HT-29 (cell line): ENCODE measurements at places on chromosomes 2 and 18.

- DNase-seq, result no peak
Observed at GRCh38 chr2:83860320-83860719, 598.8 kb downstream of the SUCLG1 start.

GRCh38 chr2:15732341-15733077 lies 140.8 kb downstream of the DDX1 start:
- no peak for DNase-seq

DNA sequence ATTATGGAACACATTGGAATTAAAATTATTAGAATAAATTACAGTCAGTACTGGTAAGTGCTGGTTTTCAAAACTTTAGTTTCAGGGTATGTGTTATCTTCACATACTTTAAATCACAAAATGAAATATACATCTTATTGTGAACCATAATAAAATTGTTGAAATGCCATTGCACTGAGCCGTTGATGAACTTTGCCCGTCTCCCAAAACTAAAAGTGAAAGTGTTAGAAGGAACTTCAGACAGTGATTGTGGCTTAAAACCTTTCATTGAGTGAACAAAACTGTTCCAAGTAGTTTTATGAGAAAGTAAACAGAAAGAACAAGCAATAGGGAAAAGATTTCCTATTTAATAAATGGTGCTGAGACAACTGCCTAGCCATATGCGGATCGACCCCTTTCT lies 811.6 kb downstream of the PLCL1 start:
- DNase-seq, result peak; percentile 43

- no peak for DNase-seq
Observed at GRCh38 chr2:20190170-20190569, 34.8 kb downstream of the SDC1 start.

DNA sequence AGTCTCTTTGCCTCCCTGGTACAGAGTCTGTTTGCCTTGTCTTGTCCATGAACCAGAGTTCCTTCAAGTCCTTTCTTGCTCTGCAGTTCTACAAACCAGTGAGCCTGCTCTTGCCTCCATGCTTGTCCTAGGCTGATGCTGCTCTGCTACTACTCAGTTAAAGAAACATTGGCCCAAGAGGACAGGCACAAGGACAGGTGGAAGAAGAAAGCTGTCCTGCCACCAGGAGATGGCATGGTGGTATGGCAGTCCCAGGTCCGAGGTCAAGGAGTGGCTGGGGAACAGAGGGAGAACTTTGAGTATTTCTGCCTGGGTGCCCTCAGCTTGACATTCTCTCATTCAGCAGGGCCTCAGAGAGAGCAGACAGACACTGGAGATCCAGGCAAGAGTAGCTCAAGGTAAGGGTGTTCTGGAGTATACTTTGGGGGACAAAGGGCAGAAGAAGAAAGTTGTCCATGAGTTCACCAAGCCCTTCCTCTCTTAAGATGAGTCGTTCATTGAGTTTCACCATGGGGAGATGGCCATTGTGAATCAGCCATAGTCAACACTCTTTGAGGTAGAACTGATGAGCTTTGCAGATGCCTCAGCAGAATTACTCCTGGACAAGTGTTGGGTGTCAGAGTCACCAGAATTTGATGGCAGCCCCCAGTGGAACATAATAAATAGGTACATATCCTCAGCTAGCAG lies 20.4 kb downstream of the TTC32 start:
- no peak for DNase-seq

DNA sequence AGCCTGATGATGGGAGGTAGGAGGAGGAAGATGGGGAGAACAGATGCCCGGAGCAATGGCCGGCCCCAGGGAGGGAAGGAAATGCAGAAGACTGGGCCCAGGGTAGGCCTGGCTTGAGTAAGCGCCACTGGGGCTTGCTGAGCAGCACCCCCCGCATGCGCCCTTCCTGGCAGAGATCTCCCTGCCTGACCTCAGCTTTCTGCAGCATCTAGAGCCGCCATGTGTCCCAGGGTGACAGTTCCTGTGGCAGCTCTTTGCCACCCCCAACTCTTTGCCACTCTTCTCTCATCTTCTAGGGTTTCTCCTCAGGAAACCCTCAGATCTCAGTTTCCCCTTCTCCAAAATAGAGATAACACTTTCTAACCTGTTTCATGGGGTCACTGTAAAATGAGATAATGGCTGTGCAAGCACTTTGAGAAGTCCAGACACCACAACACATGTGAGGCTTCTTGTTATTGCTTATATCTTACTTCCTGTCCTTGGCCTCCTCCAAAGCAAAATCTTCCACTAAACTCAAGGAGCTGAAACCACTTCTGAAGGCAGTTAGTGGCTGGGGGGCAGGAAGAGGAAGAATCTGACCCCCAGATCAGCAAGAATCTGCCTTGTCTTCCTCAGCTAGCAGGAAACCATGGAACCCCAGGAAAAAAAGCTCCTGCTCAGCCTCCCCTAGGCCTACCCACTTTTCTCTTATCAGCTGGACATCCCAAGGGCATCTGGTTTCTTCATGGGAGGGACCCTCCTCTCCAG lies 64.9 kb downstream of the EPAS1 start:
- no peak for DNase-seq

DNA sequence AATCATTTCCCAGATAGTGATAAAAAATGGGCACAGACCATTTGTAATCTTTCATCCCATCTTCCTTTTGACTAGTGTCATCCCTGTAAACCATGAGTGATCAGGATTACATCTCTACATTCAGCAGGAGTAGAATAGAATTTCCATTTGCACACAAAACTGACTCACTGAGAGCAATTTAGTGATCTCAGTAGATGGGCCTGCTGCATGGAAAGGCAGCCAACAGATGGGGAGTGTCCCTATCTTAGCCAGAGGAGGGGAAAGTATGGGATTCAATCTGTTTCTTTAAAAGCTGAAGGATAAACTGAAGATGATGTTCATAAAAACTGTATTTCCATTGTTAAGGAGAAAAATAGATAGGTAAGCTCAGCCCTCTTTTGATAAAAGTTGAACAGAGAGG lies 441.7 kb downstream of the ZNF521 start:
- no peak for DNase-seq

- DNase-seq, result no peak
Observed at GRCh38 chr2:11762799-11763461, 16.5 kb downstream of the LPIN1 start.

- DNase-seq, result no peak
Observed at GRCh38 chr2:60484133-60484645, 69.3 kb downstream of the BCL11A start.

- DNase-seq, result peak; percentile 94
Observed at GRCh38 chr2:233443511-233444183, 89.4 kb downstream of the DGKD start.

GRCh38 chr2:191319186-191319585 lies 74.0 kb downstream of the MYO1B start:
- DNase-seq, result no peak

DNA sequence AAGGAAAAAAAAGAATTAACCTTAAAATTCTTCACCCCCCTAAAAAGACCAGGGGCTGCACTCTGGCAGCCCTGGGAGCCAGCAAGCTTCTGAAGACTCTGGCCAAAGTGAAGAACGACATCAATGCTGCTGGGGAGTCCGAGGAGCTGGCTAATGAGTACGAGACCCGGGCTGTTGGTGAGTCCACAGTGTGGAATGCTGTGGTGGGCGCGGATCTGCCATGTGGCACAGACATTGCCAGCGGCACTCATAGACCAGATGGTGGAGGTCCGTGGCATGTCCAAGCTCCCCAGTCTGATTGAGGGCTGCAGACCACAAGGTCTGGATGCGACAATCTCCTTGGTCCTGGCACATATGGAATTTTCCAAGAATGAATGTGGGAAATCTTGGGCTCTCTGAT lies 47.4 kb downstream of the TRPM8 start:
- no peak for DNase-seq

- no peak for DNase-seq
Observed at GRCh38 chr2:16728351-16729136, 62.9 kb upstream of the CYRIA start.

GRCh38 chr2:100571668-100572067 lies 8.9 kb downstream of the PDCL3 start:
- DNase-seq, result peak; percentile 52

DNA sequence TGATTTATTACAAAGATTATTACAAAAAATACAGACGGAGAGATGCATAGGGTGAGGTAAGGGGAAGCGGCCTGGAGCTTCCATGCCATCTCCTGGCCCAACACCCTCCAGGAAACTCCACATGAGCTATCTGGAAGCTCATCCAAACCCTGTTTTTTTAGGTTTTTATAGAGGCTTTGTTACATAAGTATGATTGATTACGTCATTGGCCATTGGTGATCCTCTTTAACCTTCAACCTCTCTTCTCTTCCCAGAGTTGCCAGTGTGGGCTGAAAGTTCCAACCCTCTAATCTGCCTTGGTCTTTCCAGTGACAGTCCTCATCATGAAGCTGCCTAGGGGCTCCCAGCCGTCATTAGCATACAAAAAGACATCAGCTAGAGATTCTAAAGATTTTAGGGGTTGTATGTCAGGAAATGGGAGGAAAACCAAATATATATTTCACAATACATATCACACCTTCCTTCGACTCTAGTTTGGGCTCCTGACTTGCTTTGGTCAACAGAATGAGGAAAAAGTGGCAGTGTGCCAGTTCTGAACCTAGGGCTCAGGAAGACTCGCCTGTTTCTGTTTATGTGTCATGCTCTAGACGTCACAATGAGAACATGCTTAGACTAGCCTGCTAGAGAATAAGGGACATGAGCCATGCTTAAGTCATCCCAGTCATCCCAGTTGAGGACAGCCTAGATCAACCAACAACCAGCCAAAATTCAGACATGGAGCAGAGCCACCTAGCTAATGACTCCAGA lies 54.1 kb downstream of the ETAA1 start:
- peak; percentile 43 for DNase-seq

GRCh38 chr2:128280901-128281321 lies 37.8 kb downstream of the HS6ST1 start:
- DNase-seq, result no peak

DNA sequence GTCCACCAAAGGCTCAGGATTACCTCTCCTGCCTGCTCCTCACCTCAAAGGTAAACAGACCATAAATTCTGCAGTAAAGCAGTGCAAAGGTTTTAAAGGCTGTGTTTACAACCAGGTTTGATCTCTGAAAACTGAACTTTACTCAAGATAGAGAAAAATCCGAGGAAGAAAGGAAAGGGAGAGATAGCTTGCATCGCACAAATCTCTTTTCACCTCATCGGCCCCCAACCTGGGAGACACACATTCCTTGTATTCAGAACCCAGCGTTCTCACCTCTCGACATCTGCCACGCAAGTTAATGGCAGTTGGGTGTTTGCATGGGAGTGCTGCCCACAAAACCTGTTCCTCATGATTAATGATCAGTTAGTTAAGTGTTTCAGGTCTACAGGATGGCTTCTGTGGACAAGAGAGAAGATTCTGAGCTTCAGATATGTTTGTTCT lies 72.6 kb downstream of the GATA6 start:
- peak; percentile 76 for DNase-seq

DNA sequence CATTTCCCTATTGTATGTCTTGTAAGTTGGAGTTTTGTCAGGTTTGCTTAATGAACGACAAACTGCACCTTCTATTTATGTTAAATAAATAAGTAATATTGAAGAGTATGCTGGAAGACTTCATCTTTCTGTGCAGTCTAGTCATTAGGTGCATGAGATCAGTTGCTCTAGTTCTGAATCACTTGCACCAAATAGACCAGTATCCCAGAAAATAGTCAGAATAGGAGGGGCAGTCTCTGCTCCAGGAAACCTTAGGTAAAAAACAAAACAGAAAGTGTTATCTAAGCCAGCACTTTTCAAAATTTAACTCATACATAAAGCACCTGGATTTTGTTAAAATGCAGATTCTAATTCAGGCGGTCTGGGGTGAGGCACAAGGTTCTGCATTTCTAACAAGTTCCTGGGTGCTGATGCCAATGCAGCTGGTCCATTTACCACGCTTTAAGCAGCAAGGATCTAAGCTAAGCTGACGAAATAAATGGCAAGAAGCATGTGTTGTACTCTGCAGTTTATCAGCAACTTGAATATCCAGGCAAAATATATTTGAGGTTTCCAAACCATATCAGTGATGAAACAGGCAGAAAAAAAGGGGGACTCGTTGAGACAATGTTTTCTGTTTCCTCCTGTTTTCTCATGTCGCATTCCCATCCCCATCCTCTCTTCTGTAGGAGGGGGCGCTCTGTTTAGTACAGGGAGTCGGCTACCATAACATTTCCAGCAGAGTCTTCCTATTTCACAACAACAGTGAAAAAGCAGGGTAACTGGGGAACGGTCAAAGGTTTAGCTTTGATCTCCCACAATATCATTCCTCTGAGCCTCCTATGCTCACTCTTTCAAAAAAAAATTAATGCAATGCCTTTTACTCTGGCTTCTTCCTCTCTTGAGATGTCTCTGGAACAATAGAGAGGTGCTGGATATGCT lies 106.4 kb downstream of the MBD2 start:
- no peak for DNase-seq

- no peak for DNase-seq
Observed at GRCh38 chr2:161606327-161606726, 17.9 kb upstream of the SLC4A10 start.

DNA sequence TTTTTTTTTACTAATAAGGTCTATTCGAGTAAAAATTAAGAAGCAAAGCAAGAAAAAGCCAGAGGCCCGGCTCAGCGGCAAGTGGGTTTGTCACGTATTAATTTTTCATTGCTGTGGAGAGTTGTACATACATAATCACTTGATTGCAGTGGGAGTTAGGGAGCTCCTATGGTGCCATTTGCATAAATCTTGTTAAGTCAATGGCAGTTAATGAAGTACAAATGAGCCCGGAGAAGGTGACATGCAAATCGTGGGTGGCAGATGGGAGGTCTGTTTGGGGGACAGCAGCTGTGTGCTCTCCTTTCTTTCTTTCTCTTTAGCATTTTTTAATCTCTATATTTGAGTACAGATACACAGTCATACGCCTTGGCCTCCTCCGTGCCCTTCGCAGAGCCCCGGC lies 317.0 kb downstream of the AGAP1 start:
- DNase-seq, result no peak

DNA sequence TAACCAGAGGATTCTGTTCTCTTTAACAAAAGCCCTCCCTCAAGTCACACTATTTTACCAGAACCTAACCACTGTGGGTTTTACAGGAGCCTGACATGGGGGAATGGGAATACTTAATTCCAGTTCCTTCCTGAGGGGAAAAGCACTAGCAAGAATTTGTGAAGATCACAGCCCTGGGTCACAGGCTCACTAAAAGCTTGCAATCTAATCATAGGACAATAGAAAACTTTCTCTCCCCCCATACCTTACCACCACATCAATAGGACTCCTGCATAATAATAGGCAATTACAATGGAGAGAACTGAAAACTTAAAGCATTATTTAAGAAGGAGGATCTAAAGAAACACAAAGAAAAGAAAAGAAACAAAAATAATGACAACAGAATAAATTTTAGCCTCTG lies 225.8 kb upstream of the ZNF804A start:
- no peak for DNase-seq

GRCh38 chr18:54389143-54389505 lies 31.4 kb downstream of the C18orf54 start:
- DNase-seq, result no peak

DNA sequence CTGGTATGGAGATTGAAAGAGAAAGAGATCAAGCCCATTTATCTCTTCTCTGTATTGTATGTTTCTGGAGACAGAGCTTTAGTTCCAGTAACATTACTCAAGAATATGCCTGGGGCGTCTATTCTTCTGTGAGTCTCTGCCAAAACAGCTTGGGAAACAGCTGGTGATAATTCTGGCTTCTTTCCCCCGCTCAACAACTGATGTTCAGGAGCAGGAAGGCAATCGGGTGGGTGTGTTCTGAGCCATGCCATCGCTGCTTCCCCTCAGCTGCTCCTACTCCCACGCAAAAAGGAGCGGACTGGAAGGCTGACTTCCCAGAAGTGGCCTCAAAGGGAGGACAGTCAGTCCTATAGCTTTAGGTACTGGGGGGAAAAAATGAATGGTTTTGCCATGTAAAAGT lies 695.1 kb downstream of the PLCL1 start:
- DNase-seq, result no peak
